ENCODE measurements at places on chromosomes 3 and 15.

- DNase-seq: no peak
- peaks cover 2% of the 10 kb centered on the region for H3K27me3 ChIP-seq
- no peak overlapping the region for H3K27ac ChIP-seq
- no peaks in the 10 kb centered on the region for H3K4me1 ChIP-seq
These were observed 18.2 kb upstream of the CEMIP start for GRCh38 chr15:80760960-80761359.

- no peak overlapping the region for H3K27ac ChIP-seq
- H3K4me3 ChIP-seq: no peak overlapping the region
- H3K36me3 ChIP-seq: no peaks in the 10 kb centered on the region
- DNase-seq: no peak
- no peaks in the 10 kb centered on the region for H3K27me3 ChIP-seq
- no peaks in the 10 kb centered on the region for H3K4me1 ChIP-seq
These were observed 398.1 kb downstream of the GABRB3 start for GRCh38 chr15:26374806-26375205.

DNA sequence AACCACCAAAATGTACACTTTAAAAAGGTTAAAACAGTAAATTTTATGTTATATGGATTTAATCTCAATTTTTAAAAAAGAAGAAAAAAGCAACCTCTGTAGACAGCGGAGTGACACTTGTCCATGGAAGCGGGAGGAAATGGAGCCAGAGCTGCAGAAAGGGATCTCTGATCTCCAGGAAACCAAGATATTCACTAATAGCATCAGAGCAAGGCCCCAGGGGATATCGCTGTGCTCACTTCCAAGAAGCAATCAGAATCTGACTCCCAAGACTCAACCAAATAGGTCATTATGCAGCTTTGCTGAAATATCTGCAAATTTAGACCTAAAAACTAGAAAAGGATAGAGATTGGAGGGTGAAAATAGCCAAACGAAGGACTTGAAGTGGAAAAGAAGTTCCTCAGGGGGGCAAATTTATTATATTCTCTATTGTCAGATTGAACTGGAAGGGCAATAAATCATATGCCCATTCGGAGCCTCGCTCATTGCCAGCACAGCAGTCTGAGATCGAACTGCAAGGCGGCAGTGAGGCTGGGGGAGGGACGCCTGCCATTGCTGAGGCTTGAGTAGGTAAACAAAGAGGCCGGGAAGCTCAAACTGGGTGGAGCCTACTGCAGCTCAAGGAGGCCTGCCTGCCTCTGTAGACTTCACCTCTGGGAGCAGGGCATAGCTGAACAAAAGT lies 62.0 kb upstream of the ATP2C1 start:
- peaks cover 7% of the 10 kb centered on the region for H3K4me1 ChIP-seq
- no peak overlapping the region for H3K4me3 ChIP-seq
- no peaks in the 10 kb centered on the region for H3K36me3 ChIP-seq

GRCh38 chr3:179589143-179589542 lies 15.3 kb downstream of the MRPL47 start:
- no peak overlapping the region for H3K4me3 ChIP-seq
- H3K36me3 ChIP-seq: peaks cover 22% of the 10 kb centered on the region
- H3K27ac ChIP-seq: peak overlapping the region; percentile 0

GRCh38 chr3:106826791-106827311 lies 550.4 kb upstream of the CCDC54 start:
- H3K36me3 ChIP-seq: peaks cover 3% of the 10 kb centered on the region
- H3K4me3 ChIP-seq: no peak overlapping the region
- peaks cover 2% of the 10 kb centered on the region for H3K4me1 ChIP-seq
- H3K27me3 ChIP-seq: peaks cover 1% of the 10 kb centered on the region

DNA sequence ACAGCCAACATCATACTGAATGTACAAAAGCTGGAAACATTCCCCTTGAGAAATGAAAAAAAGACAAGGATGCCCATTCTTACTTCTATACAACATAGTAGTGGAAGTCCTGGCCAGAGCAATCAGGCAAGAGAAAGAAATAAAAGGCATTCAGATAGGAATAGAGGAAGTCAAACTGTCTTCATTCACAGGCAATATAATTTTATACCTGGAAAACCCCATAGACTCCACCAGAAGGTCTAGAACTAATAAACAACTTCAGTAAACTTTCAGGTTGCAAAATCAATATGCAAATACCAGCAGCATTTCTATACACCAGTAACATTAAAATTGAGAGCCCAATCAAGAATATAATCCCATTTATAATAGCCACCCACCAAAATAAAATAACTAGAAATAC lies 27.1 kb upstream of the THSD4 start:
- H3K27me3 ChIP-seq: no peaks in the 10 kb centered on the region
- no peaks in the 10 kb centered on the region for H3K36me3 ChIP-seq

DNA sequence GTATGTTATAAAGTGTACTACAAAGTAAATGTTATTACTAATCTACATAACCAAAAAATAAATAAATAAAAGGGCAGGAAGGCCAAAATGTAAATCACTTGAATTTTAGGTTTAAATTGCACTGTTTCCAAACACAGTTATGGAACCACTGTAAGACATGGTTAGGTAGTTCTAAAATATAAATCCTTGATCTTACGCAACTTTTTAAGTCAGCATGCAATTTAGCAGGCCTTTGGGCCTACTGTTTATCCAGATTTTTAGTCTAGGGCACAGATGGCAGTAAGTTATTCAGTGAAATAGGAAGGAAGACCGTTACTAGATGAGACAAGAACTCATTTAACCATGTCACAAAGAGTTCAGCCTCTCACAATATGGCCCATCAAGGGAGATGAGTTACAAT lies 187.4 kb upstream of the SLC2A2 start:
- peaks cover 15% of the 10 kb centered on the region for H3K36me3 ChIP-seq
- peaks cover 6% of the 10 kb centered on the region for H3K27me3 ChIP-seq
- no peak overlapping the region for H3K27ac ChIP-seq
- peaks cover 8% of the 10 kb centered on the region for H3K4me1 ChIP-seq
- H3K4me3 ChIP-seq: no peak overlapping the region

GRCh38 chr3:46871222-46871621 lies 6.3 kb upstream of the PTH1R start:
- peaks cover 3% of the 10 kb centered on the region for H3K36me3 ChIP-seq
- DNase-seq: no peak
- peaks cover 9% of the 10 kb centered on the region for H3K4me1 ChIP-seq
- H3K27me3 ChIP-seq: peaks cover 11% of the 10 kb centered on the region
- H3K4me3 ChIP-seq: no peak overlapping the region

All from endothelial cell (in vitro differentiated cells).